ENCODE measurements at places on chromosomes 12 and 14.
A peak's percentile ranks its signal among the peaks of the same experiment; 100 is the strongest.

DNA sequence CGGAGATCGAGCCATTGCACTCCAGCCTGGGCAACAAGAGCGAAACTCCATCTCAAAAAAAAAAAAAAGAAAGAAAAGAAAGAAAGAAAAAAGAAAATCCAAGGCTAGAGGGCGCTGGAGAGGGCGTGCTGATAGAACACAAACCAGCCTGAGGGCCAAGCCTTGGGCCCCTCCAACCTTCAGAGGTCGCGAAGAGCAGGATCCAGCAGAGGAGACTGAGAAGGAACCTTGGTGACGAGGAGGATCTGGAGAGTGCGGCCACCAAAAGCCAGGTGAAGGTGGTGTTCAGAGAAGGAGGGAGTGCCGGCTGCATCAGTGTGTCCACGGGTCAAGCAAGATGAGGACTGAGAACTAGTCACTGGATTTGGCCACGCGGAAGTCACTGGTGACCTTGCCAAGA, 4.1 kb upstream of the DYNC1H1 start:
- DNase-seq = no peak

- DNase-seq = peak; percentile 92
Observed at GRCh38 chr12:54379398-54380201, 4.9 kb downstream of the ZNF385A start.

- DNase-seq = no peak
Observed at GRCh38 chr12:115313929-115314328, 630.0 kb upstream of the TBX3 start.

GRCh38 chr12:104494137-104494792, 37.5 kb downstream of the CHST11 start:
- DNase-seq = no peak

GRCh38 chr14:50312734-50313054, 570 bp downstream of the DMAC2L start:
- no peak for DNase-seq

DNA sequence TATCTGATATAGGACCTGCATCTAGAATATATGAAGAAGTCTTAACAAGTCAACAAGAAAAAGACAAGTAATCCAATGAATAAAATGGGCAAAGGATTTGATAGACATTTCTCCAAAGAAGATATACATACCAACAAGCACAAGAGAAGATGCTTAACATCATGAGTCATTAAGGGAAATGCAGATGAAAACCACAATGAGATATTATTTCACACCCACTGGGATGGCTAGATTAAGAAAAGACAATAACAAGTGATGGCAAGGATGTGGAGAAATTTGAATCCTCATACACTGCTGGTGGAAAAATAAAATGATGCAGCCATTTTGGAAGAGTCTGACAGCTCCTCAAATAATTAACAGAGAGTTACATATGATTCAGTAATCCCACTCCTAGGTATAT, 502.6 kb downstream of the FUT8 start:
- no peak for DNase-seq

- DNase-seq = no peak
Observed at GRCh38 chr12:57797933-57798332, 15.3 kb downstream of the TSFM start.

DNA sequence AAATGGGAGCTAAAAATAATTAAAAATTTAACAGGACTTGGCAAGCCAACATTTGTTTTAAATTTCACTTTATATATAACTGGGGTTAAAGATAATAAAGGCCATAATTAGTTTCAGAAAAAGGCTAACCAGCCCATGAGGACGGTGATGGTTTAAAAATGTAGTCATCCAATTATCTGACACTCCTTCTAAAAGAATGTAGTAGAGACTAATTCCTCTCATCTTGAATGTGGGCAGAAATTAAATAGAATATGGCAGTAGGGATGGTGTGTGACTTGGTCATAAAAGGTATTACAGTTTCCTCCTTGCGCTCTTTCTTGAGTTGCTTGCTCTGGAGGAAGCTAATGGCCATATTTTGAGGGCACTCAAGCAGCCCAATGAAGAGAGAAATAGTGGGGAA, 49.1 kb upstream of the PTPRB start:
- DNase-seq = no peak

- DNase-seq = no peak
Observed at GRCh38 chr12:79299447-79300198, 391.1 kb downstream of the PAWR start.

DNA sequence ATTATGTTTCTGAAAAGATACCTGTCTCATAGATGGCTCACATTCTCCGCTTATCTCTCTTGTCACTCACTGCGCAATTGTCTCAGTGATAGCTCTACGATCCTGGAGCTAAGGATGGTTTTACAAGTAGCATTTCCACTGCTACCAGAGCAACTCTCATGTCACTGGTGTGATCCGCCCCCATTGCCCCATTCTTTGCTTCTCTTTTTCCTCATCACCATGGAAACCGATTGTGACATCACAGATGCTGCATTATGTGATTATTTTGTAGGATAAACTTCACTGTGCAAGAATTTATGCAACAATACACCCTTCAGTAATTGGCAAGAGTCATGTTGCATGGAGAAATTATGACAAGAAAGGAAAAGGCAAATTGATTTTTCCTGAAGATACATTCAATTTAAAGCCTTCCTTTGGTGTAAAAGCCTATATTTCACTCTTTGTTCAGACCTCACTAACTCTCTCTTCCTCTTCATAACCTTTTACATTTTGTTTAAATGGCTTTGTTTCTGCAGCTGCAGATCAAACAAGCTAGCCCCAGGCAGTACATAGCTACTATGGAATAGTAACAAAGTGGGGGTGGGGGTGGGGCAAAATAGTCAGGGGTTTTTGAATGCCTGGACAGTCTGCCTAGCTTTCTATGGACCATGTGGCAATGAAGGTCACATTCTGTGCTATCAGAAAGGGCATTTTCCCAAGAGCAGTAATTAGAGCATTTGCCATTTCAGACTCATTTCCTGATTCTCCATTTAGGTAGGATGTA, 539.8 kb downstream of the NRXN3 start:
- DNase-seq = peak; percentile 76

DNA sequence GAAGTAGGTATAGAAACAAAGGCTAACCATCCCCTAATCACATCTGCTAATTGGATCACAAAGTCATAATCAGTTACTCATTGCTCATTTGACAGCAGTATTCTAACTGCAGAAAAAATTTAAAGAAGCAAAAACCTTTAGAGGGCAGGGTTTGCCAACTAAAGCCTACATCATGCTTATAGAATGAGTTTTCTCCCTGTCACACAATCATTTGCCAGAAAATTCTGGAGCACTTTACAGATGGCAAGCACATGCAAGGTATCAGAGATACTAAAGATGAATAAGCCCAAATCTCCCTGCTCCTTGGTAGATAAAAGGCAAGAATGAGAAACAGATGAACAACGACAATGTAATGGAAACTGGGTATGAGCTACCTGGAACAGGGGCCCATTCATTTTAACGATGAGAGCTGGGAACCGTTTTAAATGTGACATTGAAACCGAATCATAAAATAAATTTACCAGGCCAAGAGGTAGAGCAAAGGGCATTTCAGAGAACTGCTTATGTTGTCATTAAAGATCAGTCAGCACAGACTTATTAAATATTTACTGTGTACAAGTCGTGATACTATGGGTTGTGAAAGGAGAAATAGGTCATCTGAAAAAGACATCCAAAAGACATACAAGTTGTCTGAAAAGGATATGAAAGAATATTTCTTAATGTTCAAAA, 211.4 kb upstream of the ABCD2 start:
- peak; percentile 20 for DNase-seq

DNA sequence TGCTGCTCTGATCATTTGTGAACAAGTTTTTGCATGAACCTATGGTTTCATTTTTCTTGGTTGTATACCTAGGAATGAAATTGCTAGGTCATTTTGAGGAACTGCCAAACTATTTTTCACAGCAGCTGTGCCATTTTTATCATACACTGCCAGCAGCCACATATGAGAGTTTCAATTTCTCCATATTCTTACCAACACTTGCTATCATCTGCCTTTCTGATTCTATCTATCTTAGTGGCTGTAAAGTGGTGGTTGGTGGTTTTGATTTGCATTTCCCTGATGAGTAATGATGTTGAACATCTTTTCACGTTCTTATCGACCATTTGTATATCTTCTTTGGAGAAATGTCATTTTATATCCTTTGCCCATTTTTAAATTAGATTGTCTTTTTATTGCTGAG, 146.1 kb downstream of the C12orf75 start:
- DNase-seq = no peak

GRCh38 chr12:5797661-5798060, 147.4 kb downstream of the ANO2 start:
- DNase-seq = no peak
